ENCODE measurements at places on chromosomes 12 and 14.
A peak's percentile ranks its signal among the peaks of the same experiment; 100 is the strongest.

GRCh38 chr12:53046655-53047220, 3.1 kb upstream of the TNS2 start:
- DNase-seq, result peak; percentile 41

GRCh38 chr12:102917026-102917787, at the start of gene PAH:
TSS of gene PAH (minus strand) at chr12:102917244. CDS start at chr12:102917130, 114 bp downstream.
- DNase-seq, result peak; percentile 5

GRCh38 chr14:76212242-76212641, 60.5 kb downstream of the GPATCH2L start:
- DNase-seq, result no peak

GRCh38 chr14:65044596-65044959, 57.7 kb downstream of the MAX start:
- DNase-seq, result no peak

GRCh38 chr12:29035112-29035511, 114.0 kb upstream of the FAR2 start:
- DNase-seq, result no peak

- peak; percentile 61 for DNase-seq
These were observed 109.2 kb upstream of the EGLN3 start for GRCh38 chr14:34059925-34060650.

- peak; percentile 10 for DNase-seq
These were observed 93.8 kb downstream of the MED13L start for GRCh38 chr12:116183741-116184141.

- DNase-seq, result no peak
These were observed 17.6 kb upstream of the AKAP6 start for GRCh38 chr14:32311294-32312009.

DNA sequence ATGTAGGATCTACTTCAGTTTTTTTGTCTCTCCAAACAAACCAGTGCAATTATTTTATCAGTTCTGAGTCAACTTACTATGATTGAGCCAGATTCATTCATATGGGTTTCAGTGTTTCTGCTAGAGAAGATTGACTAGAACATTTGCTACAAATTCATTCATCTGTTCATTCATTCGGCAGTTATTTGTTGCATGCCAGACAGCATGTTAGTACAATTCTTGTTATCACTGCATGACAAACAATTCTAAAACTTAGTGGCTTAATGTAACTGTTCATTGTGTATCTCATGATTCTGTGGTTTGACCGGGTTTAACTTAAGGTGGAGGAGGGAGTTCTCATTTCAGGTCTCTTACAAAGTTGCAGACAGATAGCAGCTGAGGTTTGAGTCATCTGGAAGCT, 52.3 kb downstream of the POLR3B start:
- no peak for DNase-seq

- no peak for DNase-seq
These were observed 261.8 kb downstream of the TMTC2 start for GRCh38 chr12:82948491-82948890.

DNA sequence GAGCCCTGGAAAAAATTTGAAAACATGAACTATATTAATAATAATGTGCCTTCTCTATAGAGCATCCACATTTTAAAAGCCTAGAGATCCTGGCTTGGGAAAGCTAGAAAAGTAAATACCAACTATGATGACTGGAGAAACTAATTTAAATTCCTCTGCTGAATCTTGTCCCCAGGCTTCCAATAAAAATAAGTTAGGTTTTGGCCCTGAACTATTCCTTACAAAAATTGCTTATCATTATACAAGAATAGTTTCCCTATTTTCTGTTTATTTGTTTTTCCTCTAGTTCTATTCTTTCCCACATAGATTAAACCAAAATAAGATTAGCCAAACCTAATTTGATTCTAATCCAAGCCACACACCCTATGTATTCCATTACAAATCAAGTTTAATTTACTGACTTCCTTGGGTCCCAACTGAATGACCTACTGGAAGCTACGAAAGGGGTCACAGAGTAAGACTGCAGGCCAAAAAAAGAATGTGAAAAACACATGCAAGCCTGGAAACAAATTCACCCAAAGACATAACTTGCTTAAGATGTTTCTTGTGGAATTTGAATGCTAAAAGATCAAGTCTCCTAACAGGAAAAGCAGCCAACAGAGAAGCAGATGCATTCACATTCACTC, 133.0 kb downstream of the PAWR start:
- no peak for DNase-seq

DNA sequence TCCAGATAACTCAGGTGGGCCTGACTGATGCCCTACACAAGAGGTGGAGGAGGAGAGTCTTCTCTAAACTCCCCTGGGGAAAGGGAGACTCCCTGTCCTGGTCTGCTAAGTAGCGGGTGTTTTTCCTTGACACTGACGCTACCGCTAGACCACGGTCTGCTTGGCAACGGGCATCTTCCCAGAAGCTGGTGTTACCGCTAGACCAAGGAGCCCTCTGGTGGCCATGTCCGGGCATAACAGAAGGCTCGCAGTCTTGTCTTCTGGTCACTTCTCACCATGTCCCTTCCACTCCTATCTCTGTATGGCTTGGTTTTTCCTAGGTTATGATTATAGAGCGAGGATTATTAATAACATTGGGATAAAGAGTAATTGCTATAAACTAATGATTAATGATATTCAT, 965.5 kb downstream of the TMEM121 start:
- no peak for DNase-seq

- DNase-seq, result no peak
These were observed 112.0 kb downstream of the SLC15A5 start for GRCh38 chr12:16165506-16165905.

- DNase-seq, result peak; percentile 70
These were observed 442.6 kb downstream of the DPF3 start for GRCh38 chr14:72451054-72451972.

- DNase-seq, result no peak
These were observed 17.9 kb upstream of the ALDH2 start for GRCh38 chr12:111748867-111749266.

DNA sequence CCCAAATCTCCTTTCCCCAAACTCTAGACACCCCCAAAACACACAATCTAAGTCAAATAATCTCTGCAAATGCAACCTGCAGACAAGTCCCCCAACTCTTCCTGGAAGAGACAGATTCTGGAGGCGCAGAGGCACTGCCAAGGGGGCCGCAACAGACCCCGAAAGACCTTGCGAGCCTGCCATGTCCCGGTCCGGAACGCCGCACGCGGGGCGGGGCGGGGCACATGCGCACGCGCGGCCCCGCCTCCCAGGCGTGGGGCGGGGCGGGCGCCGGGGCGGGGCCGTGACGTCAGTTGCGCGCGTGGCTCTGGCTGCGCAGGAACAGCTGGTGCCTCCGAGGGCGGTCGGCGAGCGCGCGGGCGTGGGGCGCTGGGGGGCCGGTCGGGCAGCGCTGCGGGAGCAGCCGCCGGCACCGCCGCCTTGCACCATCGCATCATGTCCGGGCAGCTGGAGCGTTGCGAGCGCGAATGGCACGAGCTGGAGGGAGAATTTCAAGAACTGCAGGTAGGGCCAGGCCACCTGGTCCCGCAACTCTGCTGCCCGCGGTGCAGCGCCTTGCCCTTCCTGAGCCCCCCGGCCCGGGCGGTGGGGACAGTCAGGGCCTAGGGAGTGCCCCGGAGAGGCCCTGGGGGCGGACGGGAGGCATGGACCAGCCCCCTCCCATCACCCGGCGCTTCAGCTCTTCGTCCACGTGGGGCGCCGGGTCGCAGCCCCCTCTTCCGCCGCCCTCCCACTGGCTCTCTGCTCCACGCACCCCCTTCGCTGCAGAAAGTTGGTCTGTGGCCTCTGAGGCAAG, at the start of gene TMEM120B:
TMEM120B (plus strand) TSS at position 292 of the 796 bp plus-strand sequence; CDS start at position 436, 144 bp downstream.
- peak; percentile 76 for DNase-seq

DNA sequence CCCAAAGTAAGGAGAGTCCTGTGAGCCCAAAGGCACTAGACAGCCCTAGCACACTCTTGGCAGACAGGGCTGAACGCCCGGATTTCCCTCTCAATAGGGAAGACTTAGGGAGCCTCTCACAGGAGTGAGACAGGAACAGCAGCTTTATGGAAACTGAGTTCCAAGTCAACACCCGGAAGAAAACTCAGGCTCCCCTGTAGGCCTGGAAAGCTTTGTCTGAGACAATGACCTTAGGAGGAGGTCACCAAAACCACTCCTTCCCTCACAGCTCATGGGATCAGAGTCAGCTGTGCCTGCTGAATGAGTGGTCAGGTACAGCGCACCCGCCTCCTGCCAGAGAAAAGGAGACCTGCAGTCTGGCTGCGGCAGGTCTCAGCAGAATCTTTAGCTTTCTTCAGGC, 229.5 kb downstream of the CACNA1C start:
- DNase-seq, result no peak

DNA sequence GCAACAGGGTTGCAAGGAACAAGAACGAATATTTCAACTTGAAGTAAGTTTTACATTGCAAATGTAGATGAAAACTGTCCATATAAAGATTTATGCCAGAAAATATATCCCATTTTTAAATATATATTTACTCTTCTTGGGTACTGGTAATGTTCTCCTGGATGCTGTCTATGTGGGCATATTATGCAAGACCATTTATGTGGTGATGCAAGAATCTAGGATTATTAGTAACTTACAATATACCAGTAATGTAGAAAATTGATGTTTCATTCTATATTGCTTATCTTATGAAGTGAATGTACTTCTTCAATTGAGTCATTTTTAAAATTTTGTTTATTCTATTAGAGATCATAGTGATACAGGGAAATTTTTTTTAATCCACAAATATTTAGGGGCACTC, 25.1 kb downstream of the FGFR1OP2 start:
- DNase-seq, result no peak

Data from CD4-positive, alpha-beta T cell treated with Interleukin-4 for 4 hours (primary cell).